ENCODE measurements at places on chromosomes 12 and 14. TPM values are rescaled to one million over a fixed set of nuclear protein-coding genes. Genes with fewer than 3 reads are reported as not detected.
A peak's percentile ranks its signal among the peaks of the same experiment; 100 is the strongest.

- H3K4me3 ChIP-seq, result no peak overlapping the region
- no peak for DNase-seq
- H3K4me1 ChIP-seq, result peaks cover under 1% of the 10 kb centered on the region
These were observed 18.8 kb upstream of the FLVCR2 start for GRCh38 chr14:75559451-75560222.

DNA sequence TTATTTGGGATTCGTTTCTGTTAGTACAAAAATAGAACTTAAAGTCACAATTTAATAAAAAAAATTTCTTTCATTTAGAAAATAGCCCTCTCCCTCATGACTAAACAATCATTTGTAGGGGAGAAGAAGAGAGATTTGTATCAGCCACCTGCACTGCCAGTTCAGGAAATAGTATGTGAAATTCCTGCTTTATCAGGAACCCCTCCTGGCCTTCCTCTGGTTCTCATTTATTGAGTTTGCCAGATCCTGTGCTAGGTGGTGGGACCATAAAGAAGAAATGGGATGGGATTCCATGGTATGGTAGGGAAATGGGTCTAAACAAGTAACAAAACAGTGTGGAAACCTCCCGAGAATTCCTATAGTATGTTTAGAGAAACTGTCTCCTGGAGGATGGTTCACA, 30.0 kb downstream of the RASSF8 start:
- no peak overlapping the region for H3K27ac ChIP-seq
- no peaks in the 10 kb centered on the region for H3K27me3 ChIP-seq
- DNase-seq, result no peak
- peaks cover 22% of the 10 kb centered on the region for H3K4me1 ChIP-seq
- H3K36me3 ChIP-seq, result no peaks in the 10 kb centered on the region

DNA sequence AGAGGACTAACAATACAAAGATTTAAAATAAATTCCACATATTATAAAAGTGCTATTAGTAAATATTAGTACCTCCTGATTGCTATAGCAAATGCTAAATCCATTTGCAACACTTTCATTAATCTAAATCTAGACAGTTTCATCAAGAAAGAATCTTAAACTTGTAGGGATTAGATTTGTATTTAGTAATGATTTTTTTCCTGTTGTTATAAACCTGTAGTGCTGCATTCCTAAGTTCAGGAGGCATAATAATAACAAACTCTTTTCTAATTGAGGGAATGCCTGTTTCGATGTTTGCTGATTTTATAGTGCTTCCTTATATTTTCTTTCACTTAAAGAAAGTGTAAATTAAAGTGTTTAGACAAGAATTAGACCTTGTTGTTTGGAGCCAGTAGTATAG, 166.1 kb downstream of the FOXA1 start:
- peaks cover 1% of the 10 kb centered on the region for H3K36me3 ChIP-seq
- H3K27ac ChIP-seq, result no peak overlapping the region

DNA sequence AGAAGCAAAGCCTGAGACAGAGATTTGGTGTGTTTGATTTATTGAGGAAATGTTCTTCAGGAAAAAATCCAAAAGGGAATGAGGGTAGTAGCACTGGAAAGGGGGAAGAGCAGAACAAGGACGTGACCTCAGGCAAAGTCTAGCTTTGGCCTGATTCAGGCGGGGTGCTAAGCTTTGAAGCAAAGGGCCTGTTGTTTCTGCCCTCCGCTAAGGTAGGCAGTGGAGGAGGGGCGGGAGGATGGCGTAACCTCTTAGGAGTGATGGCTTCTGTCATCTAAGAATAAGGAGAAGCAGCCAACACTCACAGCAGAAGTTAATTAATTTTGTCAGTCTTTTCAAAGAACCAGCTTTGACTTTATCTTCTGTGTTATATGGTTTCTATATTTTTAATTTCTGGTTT, 20.4 kb downstream of the ABHD12B start:
- DNase-seq, result no peak
- no peak overlapping the region for H3K27ac ChIP-seq
- H3K4me1 ChIP-seq, result no peaks in the 10 kb centered on the region
- H3K27me3 ChIP-seq, result no peaks in the 10 kb centered on the region
- no peak overlapping the region for H3K4me3 ChIP-seq
- H3K36me3 ChIP-seq, result peaks cover 5% of the 10 kb centered on the region

- no peak overlapping the region for H3K27ac ChIP-seq
- H3K4me3 ChIP-seq, result no peak overlapping the region
- peaks cover 48% of the 10 kb centered on the region for H3K27me3 ChIP-seq
- H3K4me1 ChIP-seq, result no peaks in the 10 kb centered on the region
These were observed 417.3 kb downstream of the SNAPC1 start for GRCh38 chr14:62179367-62180018.

GRCh38 chr12:53057816-53058500, 8.1 kb downstream of the TNS2 start:
- no peak for DNase-seq
- no peak overlapping the region for H3K4me3 ChIP-seq
- H3K4me1 ChIP-seq, result peaks cover 72% of the 10 kb centered on the region
- peak overlapping the region; percentile 78 for H3K27ac ChIP-seq

GRCh38 chr12:115216301-115216700, 532.3 kb upstream of the TBX3 start:
- no peak overlapping the region for H3K27ac ChIP-seq
- H3K4me3 ChIP-seq, result no peak overlapping the region
- H3K36me3 ChIP-seq, result peaks cover 2% of the 10 kb centered on the region
- H3K4me1 ChIP-seq, result peaks cover 14% of the 10 kb centered on the region
- peaks cover 2% of the 10 kb centered on the region for H3K27me3 ChIP-seq
- DNase-seq, result no peak

GRCh38 chr12:111785651-111786050, 18.9 kb downstream of the ALDH2 start:
- DNase-seq, result no peak
- H3K36me3 ChIP-seq, result peaks cover 32% of the 10 kb centered on the region
- peaks cover 7% of the 10 kb centered on the region for H3K4me1 ChIP-seq
- no peaks in the 10 kb centered on the region for H3K27me3 ChIP-seq
- H3K4me3 ChIP-seq, result no peak overlapping the region

GRCh38 chr12:67539946-67540345, 108.6 kb upstream of the DYRK2 start:
- H3K4me1 ChIP-seq, result peaks cover 31% of the 10 kb centered on the region
- H3K27ac ChIP-seq, result no peak overlapping the region
- H3K27me3 ChIP-seq, result no peaks in the 10 kb centered on the region
- no peaks in the 10 kb centered on the region for H3K36me3 ChIP-seq
- H3K4me3 ChIP-seq, result no peak overlapping the region
- no peak for DNase-seq

DNA sequence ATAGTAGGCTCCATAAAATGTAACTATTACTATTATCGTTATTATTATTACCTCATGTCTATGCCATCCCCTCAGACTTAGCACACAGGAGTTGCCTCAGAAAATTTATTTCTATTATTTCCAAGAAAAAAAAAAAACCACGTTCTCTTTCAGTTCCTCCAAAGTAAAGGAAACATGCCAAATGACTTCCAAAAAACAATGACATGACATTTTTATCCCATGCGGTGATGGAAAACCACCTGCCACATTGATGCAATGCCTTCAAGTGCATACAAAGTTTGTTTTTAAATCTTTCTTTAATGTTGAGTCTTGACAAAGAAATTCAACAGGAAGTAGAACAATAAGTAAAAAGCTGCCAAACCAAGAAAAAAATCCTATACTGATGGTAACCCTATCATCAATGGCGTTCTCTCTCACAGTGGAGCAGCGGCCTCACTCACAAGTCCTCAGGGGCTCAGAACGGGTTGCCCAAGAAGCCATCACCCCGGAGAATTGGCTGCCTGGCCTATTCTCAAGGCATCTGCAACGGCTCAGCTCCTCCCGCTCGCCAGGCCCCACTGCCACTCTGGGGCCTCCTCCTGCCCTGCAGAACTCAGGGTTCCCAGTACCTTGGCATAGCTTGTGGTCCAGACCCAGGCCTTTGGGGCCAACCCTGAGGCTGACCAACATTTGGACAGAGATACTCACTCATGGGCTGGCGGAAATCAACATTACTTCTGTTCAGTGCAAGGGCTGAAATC, 51.9 kb downstream of the SERPINA3 start:
- H3K27me3 ChIP-seq, result peaks cover 2% of the 10 kb centered on the region
- H3K4me1 ChIP-seq, result peaks cover 8% of the 10 kb centered on the region
- no peak overlapping the region for H3K27ac ChIP-seq
- peak; percentile 42 for DNase-seq
- H3K36me3 ChIP-seq, result no peaks in the 10 kb centered on the region
- H3K4me3 ChIP-seq, result no peak overlapping the region

DNA sequence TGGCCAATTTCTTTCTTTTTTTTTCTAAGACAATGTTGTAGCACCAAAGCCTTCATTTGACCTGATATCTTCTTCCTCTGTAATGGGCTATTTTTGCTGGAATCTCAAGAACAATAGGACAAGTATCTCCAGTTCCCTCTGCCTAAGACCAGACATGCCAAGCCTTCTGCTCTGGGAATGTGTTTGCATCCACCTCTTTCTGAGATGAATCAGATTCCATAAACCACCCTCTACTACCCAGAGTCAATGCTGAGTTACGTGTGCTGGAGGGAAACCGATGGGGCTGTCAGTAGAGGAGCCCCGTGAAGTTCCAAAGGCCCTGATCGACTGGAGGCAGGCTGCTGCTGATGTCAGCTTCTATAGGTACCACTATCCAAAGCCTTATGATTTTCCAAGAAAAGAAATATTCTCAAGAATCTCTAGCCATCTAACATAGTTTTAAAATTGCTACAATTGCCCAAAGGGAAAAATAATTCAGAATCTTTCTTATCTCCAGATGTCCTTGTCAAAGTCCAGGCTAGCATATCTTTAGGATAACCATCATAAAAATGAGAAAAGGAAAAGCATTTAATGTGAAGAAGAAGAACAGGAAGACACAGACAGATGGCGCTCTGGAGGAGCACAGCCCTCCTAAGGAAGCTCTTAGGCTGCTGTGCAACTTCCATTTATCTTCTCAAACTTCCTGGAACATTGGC, 101.9 kb downstream of the SLC8A3 start:
- H3K27ac ChIP-seq, result no peak overlapping the region
- H3K36me3 ChIP-seq, result no peaks in the 10 kb centered on the region
- H3K4me1 ChIP-seq, result no peaks in the 10 kb centered on the region
- H3K27me3 ChIP-seq, result peaks cover 24% of the 10 kb centered on the region

GRCh38 chr12:31951008-31951407, 8.2 kb upstream of the RESF1 start:
- no peaks in the 10 kb centered on the region for H3K27me3 ChIP-seq
- H3K36me3 ChIP-seq, result peaks cover 9% of the 10 kb centered on the region
- no peaks in the 10 kb centered on the region for H3K4me1 ChIP-seq
- H3K27ac ChIP-seq, result no peak overlapping the region

- H3K27ac ChIP-seq, result no peak overlapping the region
- peaks cover 44% of the 10 kb centered on the region for H3K36me3 ChIP-seq
- DNase-seq, result no peak
- no peak overlapping the region for H3K4me3 ChIP-seq
- H3K27me3 ChIP-seq, result no peaks in the 10 kb centered on the region
- no peaks in the 10 kb centered on the region for H3K4me1 ChIP-seq
These were observed 15.1 kb downstream of the RNF41 start for GRCh38 chr12:56206452-56207166.

GRCh38 chr12:131702573-131702877, 8.4 kb upstream of the SFSWAP start:
- H3K27me3 ChIP-seq, result peaks cover 15% of the 10 kb centered on the region
- DNase-seq, result no peak
- H3K27ac ChIP-seq, result no peak overlapping the region
- H3K4me3 ChIP-seq, result no peak overlapping the region
- no peaks in the 10 kb centered on the region for H3K4me1 ChIP-seq

DNA sequence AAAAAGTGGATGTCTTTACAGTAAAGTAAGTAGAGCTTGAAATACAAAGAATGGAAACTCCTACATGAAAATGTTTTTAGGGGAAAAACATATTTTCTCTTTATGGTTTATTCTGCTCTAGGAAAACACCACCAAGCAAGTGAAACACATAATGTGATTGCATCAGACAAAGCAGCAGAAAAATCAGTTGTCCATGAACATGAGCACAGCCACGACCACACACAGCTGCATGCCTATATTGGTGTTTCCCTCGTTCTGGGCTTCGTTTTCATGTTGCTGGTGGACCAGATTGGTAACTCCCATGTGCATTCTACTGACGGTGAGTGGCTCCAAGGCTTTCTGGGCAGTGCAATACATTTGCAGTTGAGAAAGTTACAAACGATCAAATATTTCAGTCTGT, 42.6 kb upstream of the PLEKHD1 start:
- no peak for DNase-seq
- peak overlapping the region; percentile 3 for H3K27ac ChIP-seq
- H3K36me3 ChIP-seq, result peaks cover 7% of the 10 kb centered on the region
- no peak overlapping the region for H3K4me3 ChIP-seq

GRCh38 chr12:4143896-4144295, 129.7 kb upstream of the CCND2 start:
- H3K27me3 ChIP-seq, result peaks cover 46% of the 10 kb centered on the region
- H3K36me3 ChIP-seq, result no peaks in the 10 kb centered on the region
- no peak overlapping the region for H3K4me3 ChIP-seq
- H3K27ac ChIP-seq, result no peak overlapping the region

DNA sequence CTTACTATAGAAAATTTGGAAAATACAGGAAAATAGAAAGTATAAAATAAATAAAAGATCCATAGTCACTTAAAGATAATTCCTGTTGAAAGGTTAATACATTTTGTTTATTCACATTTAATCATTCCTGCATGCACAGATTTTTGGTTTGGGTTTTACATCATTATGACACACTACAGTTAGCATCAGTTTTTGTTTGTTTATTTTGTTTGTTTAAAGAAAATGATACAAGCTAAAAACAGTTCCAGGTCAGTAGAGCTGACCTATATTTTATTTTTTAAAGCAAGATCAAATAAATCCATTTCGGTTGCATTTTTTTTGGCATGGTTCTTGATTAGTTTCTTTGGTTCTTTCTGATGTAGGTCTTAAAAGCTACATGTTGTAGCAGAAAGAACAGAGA, 68.8 kb upstream of the CCDC91 start:
- H3K27ac ChIP-seq, result no peak overlapping the region
- no peaks in the 10 kb centered on the region for H3K36me3 ChIP-seq
- no peak overlapping the region for H3K4me3 ChIP-seq
- H3K4me1 ChIP-seq, result peaks cover 9% of the 10 kb centered on the region

- no peak overlapping the region for H3K4me3 ChIP-seq
- no peaks in the 10 kb centered on the region for H3K27me3 ChIP-seq
- H3K4me1 ChIP-seq, result no peaks in the 10 kb centered on the region
- no peak overlapping the region for H3K27ac ChIP-seq
- no peak for DNase-seq
- peaks cover 4% of the 10 kb centered on the region for H3K36me3 ChIP-seq
These were observed 26.2 kb downstream of the SLC4A8 start for GRCh38 chr12:51450806-51451205.

TRIM9 gene
- 13.4 TPM for total RNA-seq

RILPL1 gene
- total RNA-seq, result 39.5 TPM

ACRBP gene
- 0.41 TPM for total RNA-seq

BCL2L2 gene
- 34.2 TPM for total RNA-seq

KRT82 gene
- not detected for total RNA-seq

RNFT2 gene
- total RNA-seq, result 6.6 TPM

OR4K14 gene
- not detected for total RNA-seq

SERPINA9 gene
- not detected for total RNA-seq

FOXN4 gene
- total RNA-seq, result not detected

MYH6 gene
- not detected for total RNA-seq

KRT71 gene
- total RNA-seq, result not detected
